Stimulated activated CD4-positive, alpha-beta T cell treated with anti-CD3 and anti-CD28 coated beads, Interleukin-1b, Interleukin-23, amount 100 ng/mL, for 1 hour (primary cell): ENCODE measurements at places on chromosomes 5 and 9.

GRCh38 chr9:35605351-35606137 lies 482 bp downstream of the TESK1 start:
- no peak for DNase-seq

DNA sequence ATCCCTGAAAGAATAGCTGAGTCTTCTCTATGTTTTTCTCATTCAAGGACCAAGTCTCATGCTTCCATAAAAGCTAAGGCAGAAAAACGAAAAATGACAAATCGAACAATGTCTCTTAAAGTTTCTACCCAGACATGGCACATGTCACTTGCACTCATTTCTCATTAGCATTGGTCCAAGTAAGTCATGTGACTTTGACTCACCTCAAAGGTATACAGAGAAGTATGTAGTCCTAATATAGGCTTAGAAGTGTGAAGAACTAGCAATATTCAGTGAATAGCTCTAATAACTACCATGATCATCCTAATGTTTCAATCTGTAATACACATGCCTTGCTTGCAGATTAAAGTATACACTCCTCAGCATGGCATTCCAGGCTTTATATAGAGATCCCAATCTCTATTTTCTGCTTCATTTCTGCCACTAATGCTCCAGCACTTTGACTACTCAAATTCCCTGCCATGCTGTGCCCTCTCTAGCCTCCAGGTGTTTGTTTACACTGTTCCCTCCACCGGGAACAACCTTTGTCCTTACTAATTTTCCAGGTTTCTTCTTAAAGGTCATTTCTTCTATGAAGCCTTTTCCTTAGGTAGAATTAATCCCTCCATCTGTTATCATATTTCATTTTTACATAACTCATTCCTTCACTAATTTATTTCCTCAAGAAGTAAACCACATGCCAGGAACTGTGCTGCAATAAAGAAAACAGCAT lies 98.9 kb downstream of the CEMIP2 start:
- no peak for DNase-seq

GRCh38 chr5:68115584-68115983 lies 100.0 kb upstream of the PIK3R1 start:
- no peak for DNase-seq

GRCh38 chr9:14240537-14240936 lies 73.4 kb downstream of the NFIB start:
- DNase-seq, result no peak

DNA sequence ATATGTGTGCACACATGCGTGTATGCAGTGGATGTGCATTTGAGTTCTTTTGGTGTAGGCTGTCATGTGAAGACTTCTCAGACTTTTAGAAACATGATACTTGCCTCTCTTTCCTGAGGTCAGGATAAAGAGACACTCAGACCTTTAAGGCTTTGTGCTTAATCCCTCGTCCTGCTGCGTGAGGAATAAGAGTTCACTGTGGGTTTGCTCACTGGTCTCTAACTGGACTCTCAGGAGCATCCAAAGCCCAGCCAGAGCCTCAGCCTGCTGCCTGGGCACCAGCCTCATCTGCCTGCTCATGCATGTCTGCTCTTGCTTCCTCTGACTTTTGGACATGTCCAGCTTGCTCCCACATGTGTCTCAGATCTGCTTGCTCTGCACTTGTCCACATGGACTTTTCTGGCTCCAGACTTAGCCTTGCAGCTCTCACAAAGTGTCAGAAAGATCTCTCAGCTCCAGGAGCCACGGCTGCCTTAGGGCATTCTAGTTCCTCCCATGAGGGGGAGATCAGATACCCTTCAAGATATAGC lies 65.1 kb upstream of the ZNF366 start:
- DNase-seq, result no peak

GRCh38 chr5:5318426-5319190 lies 103.9 kb upstream of the ICE1 start:
- DNase-seq, result no peak

GRCh38 chr5:127791439-127791838 lies 88.2 kb downstream of the CCDC192 start:
- no peak for DNase-seq

DNA sequence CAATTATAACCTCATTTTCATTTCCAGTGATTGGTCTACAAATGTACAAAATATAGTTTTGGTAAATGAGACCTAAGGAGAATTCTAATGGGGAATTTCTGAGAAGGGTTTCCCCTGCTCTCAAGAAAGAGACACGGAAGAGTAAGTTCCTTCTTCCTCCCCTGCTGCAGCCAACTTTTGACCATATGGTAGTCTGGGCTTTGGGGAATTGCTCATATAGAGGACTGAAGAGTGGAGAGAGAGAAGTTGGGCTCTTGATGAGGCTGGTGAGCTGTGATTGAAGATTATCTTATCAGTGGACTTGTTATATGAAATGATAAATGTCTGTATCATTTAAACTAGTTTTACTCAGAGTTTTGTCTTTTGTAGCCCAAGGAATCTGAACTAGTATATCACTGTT lies 4.3 kb upstream of the LNPEP start:
- no peak for DNase-seq

DNA sequence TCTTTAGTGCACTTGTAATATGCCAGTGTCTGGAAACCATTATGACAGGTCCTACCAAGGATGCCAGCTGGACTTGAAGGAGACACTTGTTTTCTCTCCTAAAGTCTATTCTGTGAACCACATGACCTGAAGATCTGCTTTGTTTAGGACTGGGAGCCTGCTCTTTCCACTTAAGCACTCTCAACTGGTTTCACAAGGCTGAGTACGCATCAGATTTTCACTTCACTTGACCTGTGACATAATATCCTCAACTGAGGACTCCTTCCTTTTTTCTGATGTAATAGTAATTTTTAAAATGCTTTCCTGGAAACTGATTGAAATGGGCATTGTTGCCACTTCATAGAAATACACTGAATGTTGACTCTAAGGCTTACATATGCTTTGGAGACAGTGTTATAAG lies 52.2 kb downstream of the PDE8B start:
- DNase-seq, result no peak

- DNase-seq, result no peak
These were observed 218.6 kb downstream of the SEMA6A start for GRCh38 chr5:116355819-116356601.
